Activated T-helper 1 cell treated with anti-CD3 and anti-CD28 coated beads, Interleukin-2, amount 50 U/mL, for 16 hours (primary cell): ENCODE measurements at places on chromosomes 12 and 14.

DNA sequence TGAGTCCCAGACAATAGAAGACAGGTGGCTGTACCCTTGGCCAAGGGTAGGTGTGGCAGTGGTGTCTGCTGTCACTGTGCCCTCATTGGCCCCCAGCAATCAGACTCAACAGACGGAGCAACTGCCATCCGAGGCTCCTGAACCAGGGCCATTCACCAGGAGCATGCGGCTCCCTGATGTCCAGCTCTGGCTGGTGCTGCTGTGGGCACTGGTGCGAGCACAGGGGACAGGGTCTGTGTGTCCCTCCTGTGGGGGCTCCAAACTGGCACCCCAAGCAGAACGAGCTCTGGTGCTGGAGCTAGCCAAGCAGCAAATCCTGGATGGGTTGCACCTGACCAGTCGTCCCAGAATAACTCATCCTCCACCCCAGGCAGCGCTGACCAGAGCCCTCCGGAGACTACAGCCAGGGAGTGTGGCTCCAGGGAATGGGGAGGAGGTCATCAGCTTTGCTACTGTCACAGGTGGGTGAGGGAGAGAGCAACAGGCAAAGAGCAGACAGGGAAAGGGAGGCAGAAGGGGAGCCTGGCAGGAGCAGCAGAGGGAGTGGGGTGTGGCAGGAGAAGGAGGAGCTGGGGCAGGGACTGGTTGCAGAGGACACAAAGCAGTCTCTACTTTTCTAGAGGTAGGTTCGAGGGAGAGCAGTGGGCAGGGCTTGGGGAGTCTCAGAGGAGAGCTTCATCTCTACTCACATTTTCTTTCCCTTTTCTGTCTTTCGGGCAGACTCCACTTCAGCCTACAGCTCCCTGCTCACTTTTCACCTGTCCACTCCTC lies 452 bp downstream of the INHBE start:
- DNase-seq: no peak

GRCh38 chr14:65792208-65792905 lies 379.8 kb downstream of the FUT8 start:
- no peak for DNase-seq

DNA sequence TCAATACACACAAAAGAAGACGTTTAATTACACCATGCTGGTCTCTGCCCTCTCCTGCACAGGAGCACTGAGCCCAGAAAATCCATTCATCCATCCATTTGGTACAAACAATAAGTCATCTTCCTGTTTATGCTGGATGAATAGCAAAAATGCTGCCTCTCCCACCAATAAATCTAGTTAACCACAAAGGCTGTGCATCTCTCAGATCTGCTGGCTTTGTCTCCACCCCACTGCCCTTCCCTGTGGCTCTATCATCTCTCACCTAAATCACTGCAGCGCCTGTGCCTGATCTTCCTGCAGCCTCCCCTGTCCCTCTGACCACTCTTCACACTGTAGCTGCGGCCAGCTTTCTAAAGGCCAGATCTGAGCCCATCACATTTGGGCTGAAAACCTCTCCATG lies 72.9 kb upstream of the DDX11 start:
- DNase-seq: no peak

DNA sequence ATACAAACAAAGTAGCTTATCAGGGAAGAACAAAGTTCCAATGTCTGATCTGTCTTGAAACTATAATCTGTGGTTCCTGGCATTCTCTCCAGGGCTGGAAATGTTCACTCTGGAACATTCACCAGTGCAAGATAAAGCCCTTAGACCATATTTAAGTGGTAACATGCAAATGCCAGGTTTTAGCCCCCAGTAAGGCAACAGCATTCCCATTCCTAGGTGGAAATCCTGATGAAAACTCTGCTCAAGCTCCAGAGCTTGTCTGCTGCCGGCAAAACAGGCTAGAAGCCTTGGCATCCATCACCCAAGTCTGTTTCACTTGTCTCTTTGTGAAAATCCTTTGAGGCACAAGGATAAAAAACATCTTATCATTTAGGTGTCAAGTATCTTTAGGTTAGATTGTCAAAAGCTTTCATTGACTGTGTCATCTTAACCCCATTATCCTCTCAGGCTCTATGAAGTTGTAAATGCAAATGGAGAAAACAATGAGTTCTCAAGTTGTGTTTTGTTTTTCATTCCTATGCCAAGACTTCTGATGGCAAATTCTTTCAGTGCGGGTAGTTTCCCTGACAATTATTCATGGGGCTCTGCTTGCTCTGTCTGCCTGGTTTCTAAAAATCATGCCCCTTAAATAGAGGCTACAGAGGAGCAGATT lies 344.7 kb downstream of the NELL2 start:
- no peak for DNase-seq

- no peak for DNase-seq
Measured at GRCh38 chr14:66163023-66163422, 323.1 kb upstream of the CCDC196 start.

GRCh38 chr14:69471916-69472315 lies 12.6 kb upstream of the PLEKHD1 start:
- no peak for DNase-seq

GRCh38 chr12:94504386-94504785 lies 44.7 kb upstream of the CEP83 start:
- DNase-seq: no peak

- DNase-seq: no peak
Measured at GRCh38 chr14:59564366-59564765, 12.2 kb downstream of the CCDC175 start.
